ENCODE measurements at places on chromosomes 6 and 20.

DNA sequence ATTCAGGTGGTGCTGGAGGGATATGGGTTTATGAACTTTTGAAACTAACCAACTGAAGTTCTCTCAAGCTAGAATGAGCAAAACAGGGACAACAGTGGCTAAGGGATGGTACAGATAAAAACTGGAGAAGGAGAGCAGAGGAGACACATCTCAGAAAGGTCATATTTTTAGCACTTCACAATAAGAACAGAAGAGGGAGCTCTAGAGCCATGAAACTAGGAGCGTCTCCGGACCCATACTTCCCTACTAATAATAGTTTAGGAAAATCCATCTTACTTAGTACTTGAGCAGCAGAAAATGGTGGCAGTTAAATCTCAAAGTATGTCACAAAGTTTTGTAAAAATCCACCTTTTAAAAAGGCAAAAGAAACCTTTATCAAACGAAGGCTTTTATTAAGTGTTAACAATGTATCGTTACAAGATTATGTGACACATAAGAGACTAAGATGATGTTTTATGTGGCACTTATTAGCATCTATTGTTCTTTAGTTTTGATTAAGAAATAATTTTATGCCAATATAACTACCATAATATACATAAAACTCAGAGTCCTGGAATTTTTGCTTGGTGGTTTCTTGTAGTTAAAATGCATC, 278.6 kb downstream of the TBC1D32 start:
- peak; percentile 34 for DNase-seq

DNA sequence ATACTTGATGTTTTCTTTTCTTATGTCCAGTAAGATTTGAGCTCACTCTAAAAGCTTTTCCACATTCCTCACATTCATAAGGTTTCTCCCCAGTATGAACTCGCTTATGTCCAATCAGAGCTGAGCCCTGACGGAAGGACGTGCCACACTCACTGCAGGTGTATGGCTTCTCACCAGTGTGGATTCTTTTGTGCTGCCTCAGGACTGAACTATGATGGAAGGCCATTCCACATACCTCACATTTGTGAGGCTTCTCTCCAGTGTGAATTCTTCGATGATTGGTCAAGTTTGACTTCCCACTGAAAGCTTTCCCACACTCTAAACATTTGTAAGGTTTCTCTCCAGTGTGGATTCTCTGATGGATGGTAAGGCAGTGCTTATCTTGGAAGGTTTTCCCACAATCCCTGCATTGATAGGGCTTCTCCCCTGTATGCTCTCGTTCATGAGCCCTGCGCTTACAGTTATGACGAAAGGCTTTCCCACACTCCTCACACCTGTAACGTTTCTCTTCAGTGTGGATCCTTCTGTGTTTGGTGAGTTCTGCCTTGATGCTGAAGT, 9.9 kb downstream of the ZNF311 start:
- no peak for DNase-seq

- DNase-seq, result no peak
Measured at GRCh38 chr6:37209461-37210205, 39.7 kb downstream of the PIM1 start.

- DNase-seq, result no peak
Measured at GRCh38 chr20:42130810-42131596, 512.8 kb upstream of the CHD6 start.

- no peak for DNase-seq
Measured at GRCh38 chr6:151804585-151805285, 2.7 kb upstream of the ESR1 start.

- no peak for DNase-seq
Measured at GRCh38 chr6:89410231-89410761, 1.8 kb downstream of the RRAGD start.

GRCh38 chr6:78530208-78530607, 337.1 kb upstream of the IRAK1BP1 start:
- DNase-seq, result no peak

DNA sequence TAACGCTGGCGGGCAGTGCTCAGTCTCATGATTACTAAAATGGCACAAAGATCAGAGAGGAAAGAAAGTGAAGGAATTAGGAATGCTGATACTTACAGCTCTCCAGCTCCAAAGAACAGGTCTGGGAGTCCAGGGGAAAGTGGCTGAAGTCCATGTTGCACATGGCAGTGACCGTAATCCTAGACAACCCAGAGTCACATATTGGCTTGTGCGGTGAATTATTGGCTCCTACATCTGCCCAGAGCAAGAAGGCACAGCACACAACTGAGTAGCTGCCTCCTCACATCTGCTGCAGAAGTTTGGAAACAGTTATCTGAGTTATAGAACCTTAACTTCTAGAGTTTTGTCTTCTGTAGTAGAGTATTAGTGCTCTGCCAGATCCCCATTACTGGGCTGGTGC, 47.2 kb downstream of the GABRR2 start:
- no peak for DNase-seq

DNA sequence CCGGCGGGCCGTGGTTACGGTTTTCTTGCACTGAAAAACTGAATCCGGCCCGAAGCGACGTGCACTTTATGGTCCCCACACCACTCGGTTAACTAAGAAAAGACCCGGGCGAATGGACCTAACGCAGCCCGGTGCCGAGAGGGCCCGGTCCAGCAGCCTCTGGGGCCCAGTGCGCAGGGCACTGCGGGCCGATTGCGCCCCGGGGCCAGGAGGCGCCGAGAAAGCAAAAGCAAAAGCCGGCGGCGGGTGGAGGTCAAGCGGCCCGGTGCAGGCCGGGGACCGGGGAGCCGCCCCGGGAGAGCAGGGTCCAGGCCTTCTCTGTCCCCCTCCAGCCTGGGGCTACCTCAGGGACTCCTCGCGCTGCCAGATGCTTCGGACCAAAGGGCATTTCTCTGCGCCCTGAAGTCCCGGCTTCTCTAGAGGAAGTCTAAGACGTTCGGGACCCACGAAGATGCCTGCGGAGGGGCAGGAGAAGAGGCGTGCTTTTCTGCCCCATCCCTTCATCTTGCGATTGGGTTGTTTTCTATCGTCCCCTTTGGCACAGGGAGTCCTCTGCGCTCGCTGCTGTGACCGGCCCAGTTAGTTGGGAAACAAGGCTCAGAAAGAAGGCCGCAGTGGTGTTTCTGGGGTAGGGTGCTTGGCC, 4.4 kb downstream of the FOXF2 start:
- no peak for DNase-seq

- DNase-seq, result peak; percentile 25
Measured at GRCh38 chr6:4647414-4648365, 128.5 kb upstream of the CDYL start.

- no peak for DNase-seq
Measured at GRCh38 chr20:10828180-10828579, 154.4 kb upstream of the JAG1 start.

DNA sequence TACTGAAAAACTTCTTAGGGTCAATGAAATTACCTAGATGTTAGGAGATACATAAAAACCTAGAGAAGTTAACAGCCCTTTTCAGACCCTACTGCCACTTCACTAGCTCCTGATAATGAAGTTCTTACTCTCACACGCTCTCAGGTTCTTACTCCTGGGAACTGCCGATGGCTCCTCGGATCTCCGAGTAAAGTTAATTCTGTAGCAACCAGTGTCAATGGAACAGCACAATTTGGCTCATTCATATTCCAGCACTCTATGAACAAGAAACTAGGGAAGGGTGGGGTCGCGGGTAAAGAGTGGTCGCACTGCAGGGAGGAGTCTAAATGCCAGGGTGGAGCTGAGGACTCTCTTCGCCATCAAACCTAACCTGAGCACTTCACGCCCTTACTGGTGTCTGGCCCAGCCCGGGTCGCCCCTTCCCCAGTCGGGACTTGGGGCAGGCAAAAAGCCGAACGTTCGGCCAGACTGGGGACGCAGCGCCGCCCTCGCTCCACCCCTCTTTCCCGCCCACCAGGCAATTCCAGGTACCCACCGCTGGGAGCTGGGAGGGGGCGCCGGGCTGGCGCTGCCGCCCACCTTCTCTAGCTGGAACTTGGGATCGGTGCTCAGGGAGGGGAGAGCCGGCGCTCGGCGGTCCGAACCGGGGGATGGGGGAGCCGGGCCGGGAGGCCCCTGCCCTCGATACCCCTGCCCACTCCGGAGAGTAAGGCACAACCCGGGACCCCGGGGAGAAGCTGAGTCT, 744 bp downstream of the RAB23 start:
- no peak for DNase-seq

Data from inflammatory macrophage treated with lipopolysaccharide for 1 hour (primary cell).